H1 (cell line): ENCODE measurements at places on chromosomes 3 and 15. TPM values are rescaled to one million over a fixed set of nuclear protein-coding genes. Genes with fewer than 3 reads are reported as not detected.
A peak's percentile ranks its signal among the peaks of the same experiment; 100 is the strongest.

DNA sequence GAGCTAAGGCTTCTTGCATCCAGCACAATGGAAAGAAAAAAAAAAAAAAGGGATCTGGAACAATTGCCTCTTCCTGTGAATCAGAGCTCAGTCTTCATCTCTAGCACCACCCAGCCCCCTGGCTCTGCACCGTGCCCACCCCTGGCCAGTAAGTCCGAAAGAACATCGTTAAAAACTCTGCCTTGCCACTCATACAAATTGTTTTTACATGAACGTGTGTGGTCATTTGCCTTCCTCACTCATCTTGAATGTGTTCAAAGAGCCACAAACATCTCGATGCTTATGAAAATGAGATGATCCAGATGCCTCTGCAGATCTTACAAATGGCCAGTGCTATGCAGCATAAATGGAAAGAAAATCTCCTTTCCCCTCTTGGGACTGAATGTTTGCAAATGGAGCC is 400.0 kb upstream of the PPP2R3A start:
- H3K27ac ChIP-seq, result no peak overlapping the region
- no peaks in the 10 kb centered on the region for H3K27me3 ChIP-seq
- H3K4me1 ChIP-seq, result no peaks in the 10 kb centered on the region
- H3K4me3 ChIP-seq, result no peak overlapping the region

GRCh38 chr3:164468055-164468454 is 610.2 kb downstream of the SI start:
- no peaks in the 10 kb centered on the region for H3K4me1 ChIP-seq
- no peaks in the 10 kb centered on the region for H3K27me3 ChIP-seq
- no peak for DNase-seq
- H3K4me3 ChIP-seq, result no peak overlapping the region
- H3K36me3 ChIP-seq, result no peaks in the 10 kb centered on the region

- H3K27me3 ChIP-seq, result no peaks in the 10 kb centered on the region
- no peak for DNase-seq
- H3K36me3 ChIP-seq, result no peaks in the 10 kb centered on the region
- H3K4me1 ChIP-seq, result peaks cover 17% of the 10 kb centered on the region
Measured at GRCh38 chr3:194267744-194268653, 83.1 kb downstream of the CPN2 start.

Gene CCDC13
- total RNA-seq, result not detected in 2 replicates

GRCh38 chr3:169026543-169027182 is 636.8 kb downstream of the MECOM start:
- H3K27ac ChIP-seq, result no peak overlapping the region
- H3K4me3 ChIP-seq, result no peak overlapping the region
- no peaks in the 10 kb centered on the region for H3K36me3 ChIP-seq
- H3K4me1 ChIP-seq, result no peaks in the 10 kb centered on the region
- no peak for DNase-seq
- no peaks in the 10 kb centered on the region for H3K27me3 ChIP-seq

Gene ADAMTS9
- total RNA-seq, result 0.36 and 0.41 TPM in 2 replicates

Gene PRTG
- total RNA-seq, result 3.2 and 3.4 TPM in 2 replicates

DNA sequence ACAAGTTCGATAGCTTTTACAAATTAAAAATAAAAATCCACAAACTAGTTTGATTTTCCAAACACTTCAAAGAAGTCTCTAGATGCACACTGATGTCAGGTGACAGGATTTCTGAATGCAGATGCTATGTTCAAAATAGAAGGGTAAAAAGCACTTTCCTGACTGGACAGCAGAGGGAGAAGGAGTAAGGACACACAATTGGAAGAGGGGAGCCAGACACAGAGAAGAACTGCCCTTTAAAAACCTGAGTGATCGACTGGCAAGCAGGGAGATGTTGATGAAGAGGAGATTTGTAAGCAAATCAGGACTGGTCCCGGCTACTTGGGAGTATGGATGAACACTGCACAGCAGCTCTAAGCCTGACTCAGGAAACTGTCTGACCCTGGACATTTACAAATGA is 612.8 kb downstream of the MAGI1 start:
- H3K36me3 ChIP-seq, result peaks cover 16% of the 10 kb centered on the region; the same call in 1 of the 2 replicates
- no peak for DNase-seq
- H3K4me3 ChIP-seq, result no peak overlapping the region
- H3K4me1 ChIP-seq, result no peaks in the 10 kb centered on the region
- no peak overlapping the region for H3K27ac ChIP-seq
- no peaks in the 10 kb centered on the region for H3K27me3 ChIP-seq

DNA sequence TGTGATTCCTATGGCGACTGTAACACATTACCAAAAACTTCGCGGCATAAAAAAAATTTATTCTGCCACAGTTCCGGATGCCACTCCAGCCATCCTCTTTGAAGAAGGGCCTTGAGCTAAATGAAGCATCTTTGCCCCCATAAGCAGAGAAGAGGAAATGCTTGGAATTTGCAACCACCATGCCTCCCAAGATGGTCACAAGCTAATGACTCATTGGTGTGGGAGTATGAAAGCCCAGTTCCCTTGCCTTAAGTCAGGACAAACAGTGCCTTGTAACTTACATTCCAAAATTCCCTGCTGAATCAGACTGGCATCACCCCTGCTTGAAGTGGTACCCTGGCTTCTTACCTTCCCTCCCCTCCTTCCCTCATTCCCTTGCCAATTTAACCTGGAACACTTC is 1077.4 kb downstream of the EPHA3 start:
- no peaks in the 10 kb centered on the region for H3K36me3 ChIP-seq
- no peaks in the 10 kb centered on the region for H3K4me1 ChIP-seq
- DNase-seq, result no peak
- H3K27me3 ChIP-seq, result no peaks in the 10 kb centered on the region

DNA sequence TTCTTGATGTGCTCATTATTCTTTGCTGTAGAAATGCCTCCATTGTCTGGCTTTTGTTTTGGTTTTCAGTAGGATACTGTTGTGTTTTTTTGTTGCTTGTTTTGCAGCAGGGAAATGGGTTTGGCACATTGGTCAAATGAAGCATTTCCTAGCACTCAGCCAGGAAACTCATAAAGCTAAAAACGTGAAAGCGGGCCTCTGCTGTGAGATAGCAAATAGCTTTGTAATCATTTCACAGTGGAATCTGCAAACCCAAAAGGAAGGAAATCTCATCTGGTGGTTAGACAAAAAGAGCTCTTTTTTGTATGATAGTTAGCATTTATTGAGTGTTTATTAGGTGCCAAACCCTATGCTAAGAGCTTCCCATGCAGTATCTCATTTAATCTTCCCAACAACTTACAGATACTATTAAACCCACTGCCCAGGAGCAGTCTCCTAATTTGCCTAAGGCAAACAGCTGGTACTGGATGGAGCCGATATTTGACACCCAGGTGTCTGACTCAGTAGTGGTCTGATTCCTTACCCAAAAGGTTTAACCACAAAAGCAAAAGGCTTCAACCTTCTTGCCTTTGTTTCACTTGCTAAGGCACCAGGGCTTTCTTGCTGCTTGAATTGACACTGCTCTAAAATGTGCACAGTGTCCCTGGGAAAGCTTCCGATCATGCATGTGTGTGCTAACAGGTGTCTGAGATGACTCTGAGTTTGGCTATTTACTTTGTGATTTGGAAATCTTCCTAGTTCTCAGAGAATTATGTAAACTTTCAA is 527.9 kb upstream of the MDFIC2 start:
- no peaks in the 10 kb centered on the region for H3K36me3 ChIP-seq
- H3K27me3 ChIP-seq, result no peaks in the 10 kb centered on the region
- DNase-seq, result no peak
- no peak overlapping the region for H3K4me3 ChIP-seq

Gene LTF
- 0.80 and 0.99 TPM in 2 replicates for total RNA-seq

Gene FHIT
- total RNA-seq, result 1.8 and 3.2 TPM in 2 replicates

- H3K36me3 ChIP-seq, result peaks cover 12% of the 10 kb centered on the region
- no peak within 1 kb of the TSS for H3K27ac ChIP-seq
- DNase-seq, result peak; percentile 45
- H3K4me3 ChIP-seq, result no peak within 1 kb of the TSS
Measured at GRCh38 chr3:52225452-52226228, at the start of gene TLR9. Gene TLR9 (minus strand): TSS chr3:52225645. CDS start chr3:52225529, 116 bp downstream.

GRCh38 chr15:88035381-88035780 is 221.2 kb downstream of the NTRK3 start:
- no peaks in the 10 kb centered on the region for H3K36me3 ChIP-seq
- peaks cover 10% of the 10 kb centered on the region for H3K4me1 ChIP-seq
- no peak overlapping the region for H3K4me3 ChIP-seq
- DNase-seq, result no peak

DNA sequence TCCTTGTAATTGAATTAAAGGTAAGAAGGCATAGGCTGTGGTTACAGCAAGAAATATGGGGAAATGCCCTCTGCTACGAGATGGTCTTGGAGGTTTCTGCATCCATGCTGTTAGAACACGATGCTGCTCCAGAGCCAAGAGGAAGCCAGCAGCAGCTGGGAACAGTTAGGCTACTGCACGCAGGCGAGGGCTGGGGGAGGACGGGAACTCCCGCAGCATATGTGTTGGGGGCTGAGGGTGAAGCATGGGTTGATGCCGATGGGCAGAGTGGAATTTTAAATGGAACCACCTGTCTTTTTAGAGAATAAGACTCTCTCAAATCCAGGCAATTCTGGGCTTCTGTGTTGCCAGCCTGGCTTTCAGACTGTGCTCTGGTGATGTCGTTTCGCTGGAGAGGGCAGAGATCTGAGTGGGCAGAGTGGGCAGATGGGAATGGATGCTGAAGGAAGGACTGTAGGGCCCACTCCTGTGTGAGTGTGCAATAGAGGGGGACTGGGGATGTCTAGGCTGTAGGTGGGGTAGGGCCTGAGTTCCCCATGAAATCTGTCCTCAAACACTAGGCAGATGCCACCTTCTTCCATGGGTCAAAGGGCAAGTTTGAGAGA is 417.0 kb upstream of the TPM1 start:
- no peak overlapping the region for H3K4me3 ChIP-seq
- H3K36me3 ChIP-seq, result no peaks in the 10 kb centered on the region
- DNase-seq, result no peak
- no peak overlapping the region for H3K27ac ChIP-seq
- no peaks in the 10 kb centered on the region for H3K4me1 ChIP-seq

GRCh38 chr15:23503980-23504379 is 56.9 kb upstream of the GOLGA6L2 start:
- peak; percentile 5 for DNase-seq
- H3K36me3 ChIP-seq, result no peaks in the 10 kb centered on the region
- no peak overlapping the region for H3K27ac ChIP-seq
- H3K4me3 ChIP-seq, result no peak overlapping the region
- H3K27me3 ChIP-seq, result no peaks in the 10 kb centered on the region

GRCh38 chr3:85270488-85270887 is 311.7 kb downstream of the CADM2 start:
- no peaks in the 10 kb centered on the region for H3K4me1 ChIP-seq
- H3K4me3 ChIP-seq, result no peak overlapping the region
- no peaks in the 10 kb centered on the region for H3K27me3 ChIP-seq
- H3K27ac ChIP-seq, result no peak overlapping the region
- no peaks in the 10 kb centered on the region for H3K36me3 ChIP-seq

Gene OR5H14
- not detected in 2 replicates for total RNA-seq

- DNase-seq, result no peak
- no peak overlapping the region for H3K4me3 ChIP-seq
- H3K36me3 ChIP-seq, result no peaks in the 10 kb centered on the region
- H3K27ac ChIP-seq, result no peak overlapping the region
- no peaks in the 10 kb centered on the region for H3K4me1 ChIP-seq
Measured at GRCh38 chr3:25107918-25108617, 320.0 kb upstream of the RARB start.

DNA sequence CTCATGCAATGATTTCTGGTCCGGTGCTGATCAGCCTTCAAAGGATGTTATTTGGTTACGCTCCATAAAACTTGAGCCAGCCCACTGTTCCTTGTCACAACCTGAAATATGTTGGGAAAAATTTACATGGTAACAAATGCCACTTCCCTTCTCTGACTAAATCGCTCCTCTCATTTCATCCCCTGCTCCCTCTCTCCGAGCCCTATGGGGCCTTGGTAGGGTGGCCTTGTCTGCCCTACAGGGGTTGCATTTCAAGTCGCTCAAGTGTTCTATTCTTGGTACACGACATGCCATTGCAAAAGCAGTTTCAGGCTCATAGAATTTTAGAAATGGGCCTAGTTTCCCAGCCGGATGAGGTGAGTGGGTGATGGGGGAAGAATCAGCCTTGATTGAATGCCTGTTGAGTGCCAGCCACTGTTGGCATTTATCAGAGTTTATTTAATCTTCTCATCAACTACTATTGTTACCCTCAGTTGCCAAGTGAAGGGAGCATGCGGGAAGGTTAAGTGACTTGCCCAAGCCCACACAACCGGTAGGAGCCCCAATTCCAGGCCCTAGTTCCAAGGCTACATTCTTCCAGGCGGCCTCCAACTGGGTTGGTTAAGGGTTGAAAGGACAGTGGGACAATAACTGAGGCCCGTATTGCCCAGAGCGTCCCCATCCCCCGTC is 961 bp upstream of the ABHD2 start:
- peaks cover 17% of the 10 kb centered on the region for H3K4me1 ChIP-seq
- H3K4me3 ChIP-seq, result peak overlapping the region; percentile 24; the same call in 1 of the 2 replicates
- no peaks in the 10 kb centered on the region for H3K27me3 ChIP-seq
- H3K27ac ChIP-seq, result peak overlapping the region; percentile 35; the same call in 1 of the 2 replicates
- no peaks in the 10 kb centered on the region; the same call in 1 of the 2 replicates for H3K36me3 ChIP-seq

DNA sequence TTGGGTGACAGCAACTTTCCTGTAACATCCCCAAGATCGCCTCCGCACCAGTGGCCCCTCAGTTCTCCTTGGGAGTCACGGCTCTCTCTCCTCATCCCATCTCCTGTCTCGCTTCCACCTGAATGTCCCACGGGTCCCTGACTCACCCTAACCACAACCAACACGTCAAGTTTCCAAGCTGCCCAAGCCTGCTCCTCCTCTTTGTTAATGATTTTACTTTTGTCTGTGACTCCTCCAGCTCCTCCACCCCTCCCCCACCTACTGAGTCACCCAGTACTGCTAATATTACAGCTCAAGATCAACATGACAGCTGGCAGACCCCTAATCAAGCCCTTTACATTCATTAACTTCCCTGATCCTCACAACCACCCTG is 39.3 kb downstream of the BDH1 start:
- peaks cover 14% of the 10 kb centered on the region for H3K4me1 ChIP-seq
- no peak overlapping the region for H3K27ac ChIP-seq
- H3K27me3 ChIP-seq, result no peaks in the 10 kb centered on the region
- no peak overlapping the region for H3K4me3 ChIP-seq
- no peak for DNase-seq

Gene SLC12A1
- 1.0 TPM in 2 replicates for total RNA-seq

Gene GOLGA8S
- 0.11 and 0.17 TPM in 2 replicates for total RNA-seq

DNA sequence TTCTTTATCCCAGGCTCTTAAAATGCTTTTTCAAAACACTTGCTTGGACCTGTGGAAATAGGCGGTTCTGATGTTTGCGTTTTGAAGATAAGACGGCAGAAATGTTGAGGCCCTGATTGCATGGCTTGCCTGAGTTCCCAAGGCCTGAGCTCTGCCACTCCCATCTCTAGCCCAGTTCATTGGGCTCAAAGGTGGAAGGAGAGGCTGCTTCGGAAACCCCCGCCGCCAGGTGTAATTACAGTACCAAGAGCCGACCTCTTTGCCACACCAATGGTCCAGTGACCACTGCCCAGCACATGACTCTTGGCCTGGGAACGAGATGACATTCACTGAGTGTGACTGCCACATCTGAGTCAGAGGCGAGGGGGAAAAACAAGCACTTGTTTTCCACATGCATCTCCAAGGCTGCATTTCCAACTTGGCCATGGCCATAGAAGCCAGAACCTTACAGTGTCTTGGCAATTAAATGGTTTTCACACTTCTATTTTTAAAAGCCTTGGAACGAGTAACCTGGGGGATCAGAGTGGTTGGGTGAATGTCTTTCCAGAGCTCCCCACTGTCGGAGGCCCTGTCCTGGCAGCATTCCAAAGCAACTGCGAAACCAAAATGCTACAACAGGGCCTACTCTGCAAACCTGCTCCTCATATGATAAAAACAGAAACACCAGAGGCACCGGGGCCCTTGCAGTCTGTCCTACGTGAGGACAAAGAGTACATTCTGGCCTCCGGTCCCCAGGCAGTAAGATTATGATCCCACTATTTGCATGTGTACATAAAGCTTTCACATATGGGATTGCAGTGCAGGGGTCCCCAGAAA is 63.8 kb upstream of the CGNL1 start:
- H3K4me3 ChIP-seq, result no peak overlapping the region
- H3K36me3 ChIP-seq, result no peaks in the 10 kb centered on the region
- H3K4me1 ChIP-seq, result no peaks in the 10 kb centered on the region
- H3K27me3 ChIP-seq, result no peaks in the 10 kb centered on the region

Gene LARP6
- 20.2 and 21.0 TPM in 2 replicates for total RNA-seq
